ENCODE measurements at places on chromosomes 6 and 20. TPM values are rescaled to one million over a fixed set of nuclear protein-coding genes. Genes with fewer than 3 reads are reported as not detected.

The UBD gene
- total RNA-seq, result 17.2 TPM

The PRSS16 gene
- total RNA-seq, result 6.0 TPM

The FANCE gene
- total RNA-seq, result 4.3 TPM

DNA sequence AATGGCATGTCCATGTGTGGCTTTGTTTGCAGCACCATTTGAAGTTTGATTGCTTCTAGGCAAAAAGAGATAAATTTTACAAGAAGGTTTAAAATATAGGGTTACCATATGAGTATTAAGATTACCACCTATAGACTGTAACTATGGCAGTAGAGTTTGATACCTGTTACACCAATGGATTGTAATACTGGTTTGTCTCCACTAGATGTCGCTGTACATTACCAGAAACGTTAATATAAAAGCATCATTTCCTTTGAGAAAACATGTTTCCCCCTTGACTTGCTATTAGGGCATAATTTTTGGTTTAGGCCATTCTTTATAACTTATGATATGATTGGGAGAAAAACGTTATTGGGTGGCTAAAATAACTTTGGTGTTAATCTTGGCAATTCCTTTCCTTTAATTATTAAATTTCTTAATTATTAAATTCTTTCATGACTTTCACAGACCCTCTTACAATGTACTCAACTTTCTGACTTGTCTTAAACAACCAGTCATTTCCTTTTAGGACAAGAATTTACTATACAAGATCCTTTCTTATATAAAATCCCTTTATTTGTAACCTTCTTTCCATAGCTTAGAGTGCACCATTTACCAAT is 42.8 kb downstream of the HLA-DPB1 start:
- no peak for DNase-seq

- no peak for DNase-seq
Observed at GRCh38 chr6:75458895-75459294, 34.7 kb downstream of the FILIP1 start.

- DNase-seq, result no peak
Observed at GRCh38 chr6:56400273-56400672, 152.9 kb upstream of the COL21A1 start.

The MUCL3 gene
- not detected for total RNA-seq

- no peak for DNase-seq
Observed at GRCh38 chr6:79372757-79373156, 138.3 kb upstream of the HMGN3 start.

DNA sequence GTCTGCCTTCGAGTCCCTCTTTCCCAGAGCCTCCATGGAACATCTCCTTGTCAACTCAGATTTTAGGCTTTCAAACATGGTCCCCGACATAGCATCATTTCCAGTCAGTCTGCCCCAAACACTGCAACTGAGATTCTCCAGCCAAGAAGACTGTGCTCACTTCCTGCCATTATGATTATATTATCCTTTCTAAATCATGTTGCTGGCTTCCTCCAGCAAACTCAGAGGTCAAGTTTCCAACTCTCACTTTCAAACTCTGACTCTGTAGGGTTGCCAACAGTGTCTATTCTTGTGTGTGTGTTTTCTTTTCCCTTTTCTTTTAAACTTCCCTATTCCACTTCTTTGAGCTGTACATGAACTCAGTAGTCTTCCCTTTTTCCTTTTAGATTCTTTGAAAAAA is 61.2 kb upstream of the TRAF3IP2 start:
- DNase-seq, result no peak

The ESF1 gene
- total RNA-seq, result 14.6 TPM

The GPSM3 gene
- 213 TPM for total RNA-seq

GRCh38 chr6:155417454-155417853 is 38.2 kb downstream of the NOX3 start:
- no peak for DNase-seq

The SNPH gene
- total RNA-seq, result 2.0 TPM

DNA sequence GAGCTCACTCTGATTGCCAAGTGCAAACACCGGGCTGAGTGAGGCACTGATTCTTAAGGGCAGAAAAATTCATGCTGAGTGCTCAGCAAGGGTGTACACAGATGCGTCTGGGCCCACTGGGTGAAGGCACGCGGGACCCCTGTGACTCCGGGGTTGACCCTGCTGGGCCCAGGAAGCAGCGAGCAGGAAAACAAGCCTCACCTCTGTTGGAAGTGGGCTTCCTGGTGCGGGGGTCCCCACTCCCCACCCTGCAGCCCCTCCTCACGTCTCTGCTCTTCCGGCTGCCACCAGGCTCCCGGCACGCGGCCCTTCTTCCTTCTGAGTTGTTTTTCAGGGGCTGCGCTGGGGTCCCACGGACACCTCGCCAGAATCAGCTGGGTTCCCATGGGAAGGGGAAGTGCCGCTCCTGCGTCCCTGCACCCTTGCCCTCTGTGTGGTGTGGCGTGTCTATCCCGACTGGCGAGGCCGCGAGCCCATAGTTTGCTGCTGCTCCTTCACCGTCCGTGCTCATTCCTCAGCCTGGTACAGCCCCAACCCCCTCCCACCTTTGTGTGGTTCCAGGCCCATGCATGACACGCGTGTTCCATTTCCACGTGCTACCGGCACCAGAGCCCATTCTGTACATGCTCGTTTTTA is 80.6 kb upstream of the BHLHE23 start:
- peak; percentile 41 for DNase-seq

DNA sequence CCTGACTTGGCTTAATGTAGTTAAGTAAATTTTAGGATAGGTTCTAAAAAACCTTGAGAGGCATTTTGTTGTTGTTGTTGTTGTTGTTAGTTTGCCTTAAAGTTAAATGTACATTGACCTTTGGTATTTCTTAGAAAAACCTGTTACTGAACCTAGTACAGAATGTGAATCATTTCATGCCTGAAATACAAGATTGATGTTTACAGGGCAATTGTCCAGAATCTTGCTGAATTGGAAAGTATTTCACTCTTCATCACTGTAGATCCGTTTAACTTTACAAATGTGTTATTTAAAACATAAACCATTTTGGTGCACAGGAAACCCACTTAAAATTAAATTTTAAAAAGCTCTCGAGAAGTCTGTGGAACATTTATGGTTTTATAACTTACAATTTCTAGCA is 75.0 kb downstream of the CEP57L1 start:
- no peak for DNase-seq

DNA sequence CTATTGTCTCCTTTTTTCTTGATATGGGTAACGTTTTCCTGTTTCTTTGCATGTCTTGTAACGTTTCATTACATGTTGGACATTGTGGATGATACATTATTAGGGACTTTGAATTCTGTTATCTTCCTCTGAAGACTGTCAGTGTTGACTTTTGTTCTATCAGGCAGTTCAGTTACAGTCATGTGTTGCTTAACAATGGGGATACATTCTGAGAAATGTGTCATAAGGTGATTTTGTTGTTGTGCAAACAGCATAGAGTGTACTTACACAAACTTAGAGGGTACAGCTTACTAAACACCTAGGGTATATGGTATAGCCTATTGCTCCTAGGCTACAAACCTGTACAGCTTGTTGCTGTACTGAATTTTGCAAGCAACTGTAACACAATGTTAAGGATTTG is 64.7 kb downstream of the AK9 start:
- DNase-seq, result no peak

DNA sequence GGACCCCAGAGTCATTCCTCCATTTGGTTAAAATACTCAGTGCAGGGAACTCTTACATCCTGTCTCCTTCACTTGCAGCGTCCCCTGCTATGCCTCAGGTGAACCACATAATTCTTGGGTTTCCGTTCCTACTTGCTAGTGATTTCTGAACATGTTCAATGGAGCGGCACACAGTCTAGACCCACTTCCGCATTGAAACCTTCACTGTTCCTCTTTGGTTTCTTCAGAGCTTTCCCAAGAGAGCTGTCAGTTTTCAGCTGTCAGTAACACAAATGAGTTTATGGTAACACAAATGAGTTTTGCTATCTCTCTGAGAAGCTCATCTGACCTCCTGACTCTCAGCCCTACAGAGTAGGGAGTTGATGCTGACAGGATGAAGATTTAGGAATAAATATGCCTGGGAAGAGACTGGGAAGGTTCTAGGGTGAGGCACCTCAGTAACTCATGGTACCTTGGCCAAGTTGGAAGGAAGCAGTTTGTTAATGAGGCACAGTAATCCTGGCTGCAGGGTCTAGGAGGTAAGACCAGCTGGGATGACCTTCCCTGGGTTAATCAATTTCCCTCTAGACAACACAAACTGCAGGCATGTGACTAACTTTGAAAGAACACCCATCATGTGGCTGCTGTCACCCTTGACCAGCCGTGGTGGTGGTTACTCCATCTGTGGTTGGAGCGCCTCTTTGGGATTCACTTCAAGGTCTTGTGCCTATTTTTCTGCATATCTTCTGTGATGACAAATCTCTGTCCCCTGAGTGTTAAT is 5.4 kb downstream of the SYS1 start:
- peak; percentile 78 for DNase-seq
